NCI-H1048 (cell line): ENCODE measurements at places on chromosomes 4 and X.
A peak's percentile ranks its signal among the peaks of the same experiment; 100 is the strongest.

GRCh38 chrX:46587158-46587557 is 13.6 kb downstream of the CHST7 start:
- no peak for DNase-seq

- peak; percentile 9 for DNase-seq
These were observed 562.2 kb downstream of the ZIC3 start for GRCh38 chrX:138128027-138128671.

DNA sequence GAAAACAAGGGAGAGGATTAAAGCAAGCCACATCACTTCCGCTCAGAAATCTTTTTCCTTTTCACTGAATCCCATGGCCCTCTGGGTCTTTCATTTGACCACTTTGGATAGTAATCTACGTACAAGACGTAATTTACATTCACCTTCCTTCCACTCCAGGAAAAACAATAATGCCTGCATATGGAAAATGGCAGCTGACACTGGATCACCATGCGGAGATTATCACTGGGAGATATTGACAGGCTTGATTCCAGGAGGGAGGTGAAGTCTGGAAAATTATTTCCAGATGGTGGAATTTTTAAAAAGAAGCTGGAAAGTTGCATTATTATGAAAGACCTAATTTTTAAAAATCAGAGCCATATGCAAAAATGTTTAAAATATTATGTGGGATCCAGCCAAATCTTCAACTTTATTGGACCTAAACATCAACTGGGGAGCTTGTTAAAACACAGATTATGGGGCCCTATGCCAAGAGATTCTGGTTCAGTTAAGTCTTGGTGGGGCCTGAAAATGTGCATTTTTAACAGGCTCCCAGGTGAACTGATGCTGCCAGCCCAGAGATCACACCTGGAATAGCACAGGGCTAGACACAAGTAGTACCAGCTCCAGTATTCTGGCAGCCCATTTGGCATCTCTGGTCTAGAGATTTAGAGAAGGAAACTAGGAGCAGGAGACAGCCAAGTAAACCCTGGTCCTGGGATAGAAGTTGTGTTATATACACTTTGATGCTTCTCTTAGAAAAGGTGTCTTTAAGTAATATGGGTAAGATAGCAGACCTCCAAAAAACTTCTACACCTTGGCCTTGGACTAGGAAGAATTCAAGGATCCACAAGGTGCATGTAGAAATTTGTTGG is 290.3 kb upstream of the LDB2 start:
- DNase-seq: peak; percentile 15

DNA sequence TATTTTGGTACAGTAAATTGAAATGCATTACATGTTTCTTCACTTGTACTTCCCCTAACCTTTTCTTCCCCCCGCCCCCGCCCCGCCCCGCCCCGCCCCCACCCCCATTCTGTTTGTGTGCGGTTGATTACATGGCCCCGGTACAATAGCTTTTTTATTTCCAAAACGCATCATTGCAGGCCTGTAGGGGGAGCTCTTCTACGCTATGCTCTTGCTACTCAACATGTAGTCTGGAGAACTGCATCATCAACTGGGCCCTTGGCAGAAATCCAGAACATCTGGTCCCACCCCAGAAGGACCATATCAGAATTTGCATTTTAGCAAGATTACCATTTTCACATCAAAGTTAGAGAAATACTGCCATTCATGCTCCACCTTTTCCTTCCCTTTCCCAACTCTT is 333.3 kb upstream of the DDX53 start:
- peak; percentile 72 for DNase-seq

DNA sequence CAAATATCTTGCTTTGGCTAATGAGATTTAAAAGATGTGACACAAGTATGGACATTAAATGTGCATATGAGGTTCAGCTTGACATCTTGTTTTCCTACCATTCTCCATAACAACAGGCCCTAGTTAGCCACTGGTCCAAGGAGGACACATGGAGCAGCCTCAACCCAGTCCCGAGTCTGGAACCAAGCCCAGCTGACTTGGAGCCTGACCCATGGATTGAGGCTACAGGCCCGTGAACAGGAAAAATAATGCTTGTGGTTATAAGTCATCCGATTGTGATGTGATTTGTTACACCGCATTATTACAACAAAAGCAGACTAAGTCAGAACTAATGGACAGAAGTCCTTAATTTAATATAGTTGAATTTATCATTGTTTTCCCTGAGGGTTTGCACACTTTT is 123.2 kb upstream of the BANK1 start:
- no peak for DNase-seq

DNA sequence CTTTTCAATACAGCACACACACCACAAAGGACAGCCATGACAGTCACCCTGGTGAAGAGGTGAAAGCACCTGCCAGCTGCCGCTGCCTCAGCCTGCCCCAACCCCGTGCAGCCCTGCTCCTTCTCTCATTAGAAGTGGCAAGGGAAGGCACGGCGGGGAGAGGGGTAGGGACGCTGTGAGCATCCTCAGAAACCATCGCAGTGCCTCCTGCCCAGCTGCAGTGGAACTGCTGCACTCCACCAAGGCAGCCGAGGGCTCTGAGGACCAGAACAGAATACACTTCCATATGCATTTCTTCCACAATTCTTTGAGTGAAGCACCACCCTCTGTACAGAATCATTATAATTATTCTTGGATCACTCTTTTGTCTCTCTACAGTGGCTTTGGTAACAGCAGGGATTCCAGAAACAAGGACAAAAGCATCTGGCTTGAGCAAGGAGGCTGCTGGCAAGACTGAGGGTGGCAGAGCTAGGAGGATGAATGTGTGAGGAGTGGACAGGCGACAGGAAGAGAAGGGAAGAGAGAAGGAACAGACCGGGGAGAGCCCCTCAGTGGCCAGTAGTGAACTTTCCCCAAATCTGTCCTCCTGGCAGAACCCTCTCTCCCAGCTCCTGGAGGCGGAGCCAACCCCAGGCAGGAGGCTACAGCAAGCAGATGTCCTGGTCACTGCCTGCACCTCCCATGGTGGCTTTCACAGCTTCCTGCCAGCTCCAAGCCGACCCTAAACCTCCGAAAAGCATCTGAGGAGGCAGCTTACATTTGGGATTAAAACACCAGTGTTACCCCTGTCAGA is 73.2 kb downstream of the MTNR1A start:
- DNase-seq: no peak

- DNase-seq: no peak
These were observed 5.1 kb upstream of the OCRL start for GRCh38 chrX:129534816-129535578.

DNA sequence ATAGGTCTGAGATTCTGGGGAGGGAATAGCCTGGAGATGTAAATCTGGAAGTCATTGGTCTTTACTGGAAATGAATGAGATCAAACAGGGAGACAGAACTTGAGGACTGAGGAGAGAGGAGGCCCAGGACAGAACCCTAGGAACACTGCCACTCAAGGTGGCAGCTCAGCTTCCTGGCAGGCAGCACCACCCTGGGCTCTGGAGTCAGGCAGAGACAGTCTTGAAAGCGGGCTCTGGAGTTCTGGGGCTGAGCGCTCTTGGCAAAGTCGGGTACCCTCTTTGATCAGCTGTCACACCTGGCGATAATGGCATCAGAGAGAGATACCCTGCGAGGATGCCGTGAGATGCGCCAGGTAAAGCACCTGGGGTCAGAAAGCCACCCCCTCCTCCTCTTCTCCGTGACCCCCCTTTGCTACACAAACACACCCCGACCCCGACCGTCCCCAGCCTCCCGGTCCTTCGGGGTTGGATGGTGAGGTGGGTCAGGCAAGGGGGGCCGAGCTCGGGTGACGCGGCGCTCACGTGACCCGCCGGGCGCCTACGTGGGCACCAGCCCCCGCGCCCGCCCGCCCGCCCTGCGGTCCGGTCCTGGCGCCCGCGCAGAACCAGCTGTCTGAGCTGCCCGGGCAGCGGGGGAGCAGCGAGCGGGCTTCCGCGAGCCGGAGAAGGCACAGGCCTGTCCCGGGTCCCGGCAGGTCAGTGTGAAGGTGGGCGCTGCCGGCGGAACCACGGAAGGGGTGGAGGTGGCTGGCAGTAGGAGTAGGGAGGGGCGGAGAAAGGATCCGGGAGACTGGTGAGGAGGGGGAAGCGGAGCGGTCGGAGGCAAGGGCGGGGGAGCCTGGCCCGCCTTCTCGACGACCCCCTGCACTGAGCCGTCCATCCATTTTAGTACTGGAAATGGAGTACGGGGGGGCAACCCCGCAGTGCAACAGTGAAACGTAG is at the start of gene TCEAL3:
TCEAL3 (plus strand) TSS at position 600 of the 942 bp plus-strand sequence. CDS start 1,102 bp downstream, outside the sequence.
- no peak for DNase-seq

DNA sequence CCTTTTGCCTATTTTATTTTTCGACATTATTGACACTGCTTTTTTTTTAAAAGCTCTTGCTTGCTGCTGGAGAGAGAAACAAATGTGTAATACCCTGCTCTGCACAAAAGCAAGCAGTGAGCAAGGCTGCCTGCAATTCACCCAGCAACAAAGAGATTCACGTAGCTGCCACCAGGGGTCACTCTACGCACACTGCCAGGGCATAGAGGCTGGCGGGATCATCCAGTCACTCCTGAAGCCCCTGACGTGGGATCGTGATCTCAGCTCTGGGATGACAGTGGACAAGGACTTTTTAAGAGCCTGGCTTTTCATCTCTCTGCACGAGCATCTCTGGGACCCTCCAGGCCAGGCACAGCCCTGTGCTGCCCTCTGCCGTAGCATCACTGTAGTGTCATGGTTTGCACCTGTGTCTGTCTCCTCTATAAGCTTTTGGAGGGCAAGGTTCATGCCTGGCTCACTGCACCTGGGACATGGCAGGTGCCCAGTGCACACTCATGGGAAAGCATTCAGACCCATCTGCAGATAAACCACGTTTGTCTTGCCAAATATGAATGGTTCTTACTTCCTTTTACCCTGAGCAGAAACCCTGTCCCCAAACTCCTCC is 19.8 kb downstream of the C4orf50 start:
- no peak for DNase-seq

DNA sequence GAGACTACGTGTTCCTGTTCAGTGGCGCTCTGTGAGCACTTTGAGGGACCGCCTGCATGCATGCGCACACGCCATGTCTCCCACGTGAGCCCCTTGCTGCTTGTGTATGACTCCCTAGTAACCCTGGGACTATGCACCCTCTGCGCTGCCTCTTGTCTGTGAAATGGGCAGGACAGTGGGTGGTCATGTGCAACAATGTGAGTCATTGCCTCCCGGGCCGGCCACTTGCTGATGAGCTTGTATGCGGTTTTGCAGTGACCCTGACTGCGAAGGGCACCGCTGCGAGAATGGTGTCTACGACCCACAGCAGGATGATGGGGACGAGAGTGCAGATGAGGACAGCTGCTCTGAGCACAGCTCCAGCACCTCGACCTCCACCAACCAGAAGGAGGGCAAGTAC is 61.4 kb downstream of the TNIP2 start:
- no peak for DNase-seq

- no peak for DNase-seq
These were observed 87.8 kb downstream of the VCX2 start for GRCh38 chrX:8083286-8083685.

DNA sequence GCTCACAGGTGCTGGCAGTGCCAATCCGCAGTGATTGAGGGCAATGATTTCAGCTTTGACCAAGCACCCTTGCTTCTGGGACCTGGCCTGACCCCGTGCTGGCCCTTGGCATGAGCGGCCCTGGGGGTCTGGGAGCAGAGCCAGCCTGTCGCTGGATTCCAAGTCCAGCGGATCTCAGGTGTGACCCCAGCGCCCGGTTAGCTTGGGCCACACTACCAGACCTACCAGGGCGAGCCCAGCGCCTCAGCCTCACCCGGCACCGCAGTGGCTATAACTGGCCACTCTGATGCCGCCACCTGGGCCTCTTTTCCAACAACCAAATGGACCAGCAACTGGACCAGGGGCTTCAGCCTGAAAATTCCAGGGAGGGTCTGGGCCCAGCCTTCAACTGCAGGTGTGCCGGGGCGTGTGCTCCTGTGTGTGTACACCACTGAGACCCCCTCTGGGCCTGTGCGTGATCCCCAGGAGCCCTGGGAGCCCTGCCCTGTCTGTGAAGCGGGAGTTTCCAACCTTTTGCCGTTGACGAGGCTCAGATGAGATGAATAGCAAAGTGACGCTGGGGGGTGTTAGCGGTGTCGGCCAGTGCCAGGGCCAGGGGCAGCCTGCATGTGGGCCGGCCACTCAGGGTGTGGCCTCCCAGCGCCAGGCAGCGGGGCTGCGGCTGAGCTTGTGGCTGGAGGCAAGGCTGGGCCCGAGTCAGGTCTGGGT is 658 bp downstream of the SH3TC1 start:
- DNase-seq: no peak

DNA sequence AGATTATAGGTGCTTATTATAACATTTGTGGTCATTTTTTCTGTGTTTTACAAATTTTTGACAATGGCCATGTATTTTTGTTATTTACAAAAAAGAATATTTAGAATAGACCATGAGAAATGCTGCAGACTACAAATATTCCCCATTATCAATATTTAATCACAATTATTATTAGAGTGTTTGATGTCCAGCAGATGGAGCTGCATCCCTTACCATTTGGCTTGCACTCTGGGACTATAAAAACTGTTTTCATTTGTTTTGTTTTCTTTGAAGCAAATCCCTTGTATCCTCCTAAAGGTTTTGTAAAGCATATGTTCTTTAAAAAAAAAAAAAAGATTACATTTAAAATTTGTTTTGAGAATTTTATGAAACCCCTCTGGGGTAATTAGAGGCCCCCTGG is 85.6 kb upstream of the CXorf66 start:
- no peak for DNase-seq

DNA sequence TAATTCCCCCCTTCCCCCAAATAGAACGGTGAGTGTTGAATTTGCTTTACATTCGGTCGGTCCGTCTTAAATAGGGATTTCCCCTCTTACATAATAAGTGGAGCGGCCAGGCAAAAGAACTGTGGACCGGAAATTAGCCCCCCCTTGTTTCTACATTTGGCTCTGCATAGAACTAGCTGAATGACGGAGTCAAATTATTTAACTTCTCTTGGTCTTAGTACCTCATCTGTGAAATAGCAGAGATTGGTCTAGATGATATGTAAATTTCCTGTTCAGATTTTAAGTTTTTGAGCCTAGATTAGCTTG is 1.3 kb downstream of the SPATA18 start:
- DNase-seq: no peak

GRCh38 chr4:86818211-86818610 is 31.0 kb downstream of the SLC10A6 start:
- no peak for DNase-seq

GRCh38 chr4:73650250-73650649 is 30.0 kb upstream of the RASSF6 start:
- DNase-seq: no peak

GRCh38 chr4:155582971-155583437 is 83.6 kb upstream of the GUCY1A1 start:
- no peak for DNase-seq

DNA sequence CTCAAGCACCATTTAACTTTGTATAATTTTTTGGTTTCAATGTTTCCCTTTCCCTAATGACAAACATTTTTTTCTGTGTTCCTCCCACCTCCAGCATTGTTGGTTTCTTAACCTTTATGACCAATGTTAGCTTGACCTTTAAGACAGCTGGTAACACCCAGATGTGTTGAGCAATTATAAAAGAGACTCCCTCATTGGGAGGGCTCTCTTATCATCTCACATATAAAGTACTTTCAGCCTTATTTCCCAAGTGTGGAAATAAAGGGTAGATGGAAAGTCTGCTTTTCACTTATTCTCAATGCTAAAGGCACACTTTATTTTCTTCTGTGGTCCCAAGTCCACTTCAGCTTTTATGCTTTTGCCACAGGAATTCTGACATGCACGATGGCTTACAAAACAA is 1420.4 kb downstream of the RAPGEF2 start:
- no peak for DNase-seq

GRCh38 chr4:122152711-122153226 is 638 bp downstream of the BLTP1 start:
- no peak for DNase-seq
